ENCODE measurements at places on chromosomes 3 and 15. TPM values are rescaled to one million over a fixed set of nuclear protein-coding genes. Genes with fewer than 3 reads are reported as not detected.

The TNK2 gene
- 22.3 TPM for total RNA-seq

The ZNF620 gene
- 1.8 TPM for total RNA-seq

The ANKUB1 gene
- not detected for total RNA-seq

The MUC4 gene
- total RNA-seq = 0.11 TPM

The HYAL1 gene
- total RNA-seq = 0.34 TPM

The GPR149 gene
- not detected for total RNA-seq

The ATP8B4 gene
- total RNA-seq = 0.04 TPM

The VIPR1 gene
- 13.5 TPM for total RNA-seq

The CCR8 gene
- total RNA-seq = not detected
